WTC11 (cell line): ENCODE measurements at places on chromosomes 6 and 20. TPM values are rescaled to one million over a fixed set of nuclear protein-coding genes. Genes with fewer than 3 reads are reported as not detected.

The ZNF391 gene
- 9.4 to 11.5 TPM (median 11.3 TPM) in 3 replicates for total RNA-seq

GRCh38 chr6:100283285-100283684, 181.4 kb downstream of the SIM1 start:
- no peak overlapping the region for H3K27ac ChIP-seq
- no peak overlapping the region for H3K4me3 ChIP-seq
- peaks cover 15% of the 10 kb centered on the region for H3K4me1 ChIP-seq
- H3K36me3 ChIP-seq, result no peaks in the 10 kb centered on the region

DNA sequence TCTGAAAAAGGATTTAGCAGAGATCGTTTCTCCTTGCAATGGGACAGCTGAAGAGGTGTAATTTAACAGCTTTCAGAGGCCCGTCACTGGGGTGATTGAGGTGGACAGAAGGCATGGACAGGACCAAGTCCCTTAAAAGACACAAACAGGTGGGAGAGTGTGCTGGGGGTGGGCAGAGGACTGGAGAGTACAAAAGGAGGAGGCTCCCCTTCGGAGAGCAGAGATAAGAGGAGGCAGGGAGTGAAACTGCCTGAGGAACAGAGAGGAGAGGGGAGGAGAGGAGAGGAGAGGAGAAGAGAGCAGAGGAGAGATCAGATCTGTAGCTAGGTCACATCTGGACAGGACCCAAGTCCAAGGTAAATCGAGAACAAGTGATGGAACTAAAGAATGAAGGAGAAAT, 48.6 kb upstream of the PKHD1 start:
- no peak overlapping the region for H3K27ac ChIP-seq
- no peaks in the 10 kb centered on the region for H3K36me3 ChIP-seq
- no peaks in the 10 kb centered on the region for H3K27me3 ChIP-seq
- H3K4me3 ChIP-seq, result no peak overlapping the region
- H3K4me1 ChIP-seq, result peaks cover 29% of the 10 kb centered on the region

GRCh38 chr20:58014628-58015315, 213.7 kb downstream of the ANKRD60 start:
- DNase-seq, result no peak
- no peak overlapping the region for H3K4me3 ChIP-seq
- H3K27ac ChIP-seq, result no peak overlapping the region

DNA sequence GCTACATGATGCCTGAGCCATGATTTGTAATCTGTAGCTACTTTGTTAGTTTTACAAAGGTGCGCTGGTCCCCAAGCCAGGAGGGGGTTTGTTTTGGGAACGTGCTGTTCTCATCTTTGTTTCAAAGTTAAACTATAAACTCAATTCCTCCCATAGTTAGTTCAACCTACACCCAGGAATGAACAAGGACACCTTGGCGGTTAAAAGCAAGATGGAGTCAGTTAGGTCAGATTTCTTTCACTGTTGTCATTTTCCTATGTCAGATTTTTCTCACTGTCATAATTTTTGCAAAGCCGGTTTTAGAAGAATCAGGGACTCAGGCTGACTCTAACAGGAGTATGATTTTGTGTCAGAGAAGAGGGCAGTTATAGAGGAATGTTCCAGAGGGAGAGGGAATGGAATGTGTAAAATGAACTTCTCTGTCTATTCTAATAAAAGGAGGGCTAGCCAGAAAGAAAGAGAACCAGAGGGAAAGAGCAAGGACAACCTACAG, 2.3 kb upstream of the GMPR start:
- no peaks in the 10 kb centered on the region for H3K36me3 ChIP-seq
- H3K27ac ChIP-seq, result no peak overlapping the region
- H3K27me3 ChIP-seq, result peaks cover 50% of the 10 kb centered on the region
- no peak overlapping the region for H3K4me3 ChIP-seq
